Hematopoietic multipotent progenitor cell (in vitro differentiated cells): ENCODE measurements at places on chromosomes 2 and 18. TPM values are rescaled to one million over a fixed set of nuclear protein-coding genes. Genes with fewer than 3 reads are reported as not detected.

AQP12B gene
- total RNA-seq: under 0.01 TPM

TNFRSF11A gene
- 2.2 TPM for total RNA-seq

UGT1A5 gene
- total RNA-seq: not detected

NT5C1B gene
- total RNA-seq: not detected

DLX1 gene
- total RNA-seq: not detected

- DNase-seq: no peak
Observed at GRCh38 chr2:139819273-139819796, 1039.1 kb upstream of the NXPH2 start.

DNA sequence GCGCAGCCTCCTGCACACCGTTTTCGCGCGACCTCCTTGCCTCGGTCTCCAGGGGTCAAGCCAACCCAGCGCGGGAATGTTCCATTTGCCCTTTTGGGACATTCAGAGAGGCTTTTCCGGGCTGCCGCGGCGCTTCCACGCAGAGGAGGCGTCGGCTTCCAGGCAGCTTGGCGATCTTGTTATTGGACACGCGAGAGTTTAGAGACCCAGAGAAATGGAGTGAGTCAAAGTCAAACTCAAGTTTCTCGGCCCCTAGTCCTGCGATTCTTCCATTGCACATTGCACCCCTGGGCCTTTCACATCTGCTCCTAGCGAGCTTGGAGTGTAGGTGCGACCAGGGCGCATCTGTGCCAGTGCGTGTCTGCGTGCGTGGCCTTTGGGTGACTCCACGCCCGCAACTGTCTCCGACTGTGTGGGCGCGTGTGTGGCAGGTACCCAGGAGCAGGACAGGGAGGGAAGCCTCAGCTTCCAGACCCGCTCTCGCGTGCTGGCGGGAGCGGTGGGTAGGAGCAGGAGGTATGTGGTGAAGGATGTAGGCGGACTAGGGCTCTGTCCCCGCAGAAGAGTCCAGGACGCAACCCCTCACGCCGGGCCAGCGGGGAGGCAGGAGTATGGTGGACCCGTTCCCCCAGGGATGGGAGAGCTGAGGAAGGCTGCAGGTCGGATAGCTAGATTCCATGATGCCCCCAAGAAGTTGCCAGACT lies 13.5 kb downstream of the SIX3 start:
- no peak for DNase-seq

GRCh38 chr18:79941473-79942119 lies 9.9 kb downstream of the SLC66A2 start:
- no peak for DNase-seq

- DNase-seq: no peak
Observed at GRCh38 chr2:165294912-165295311, 55.7 kb downstream of the SCN2A start.
